ENCODE measurements at places on chromosomes 3 and 15.

DNA sequence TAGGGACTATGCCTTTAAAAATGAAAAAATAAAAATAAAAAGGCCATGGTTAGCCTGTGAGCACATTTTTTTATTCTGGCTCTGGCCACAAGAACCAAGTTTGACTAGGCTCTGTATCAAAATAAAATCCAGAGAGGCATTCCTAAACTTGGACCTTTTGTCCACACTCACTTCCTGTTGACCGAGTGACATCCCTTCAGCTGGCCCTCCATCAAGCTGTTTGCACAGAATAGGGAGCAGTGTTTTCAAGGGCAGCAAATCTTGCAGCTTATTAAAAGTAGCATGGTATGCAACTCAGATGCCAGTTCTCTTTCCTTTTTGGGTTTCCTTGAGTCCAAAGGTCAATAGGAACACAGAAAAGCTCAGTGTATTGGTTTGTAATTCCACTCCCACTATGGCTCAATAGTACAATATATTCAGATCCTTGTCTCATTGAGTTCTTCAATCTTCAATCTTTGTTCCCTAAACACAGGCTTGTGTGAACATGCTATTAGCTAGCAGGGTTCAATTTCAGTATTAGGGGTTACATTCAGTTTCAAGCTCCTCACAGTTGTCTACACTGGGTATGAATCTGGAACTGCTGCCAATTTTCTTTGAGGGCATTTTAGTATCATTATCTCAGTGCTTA is 244.5 kb downstream of the RBMS3 start:
- DNase-seq, result no peak

DNA sequence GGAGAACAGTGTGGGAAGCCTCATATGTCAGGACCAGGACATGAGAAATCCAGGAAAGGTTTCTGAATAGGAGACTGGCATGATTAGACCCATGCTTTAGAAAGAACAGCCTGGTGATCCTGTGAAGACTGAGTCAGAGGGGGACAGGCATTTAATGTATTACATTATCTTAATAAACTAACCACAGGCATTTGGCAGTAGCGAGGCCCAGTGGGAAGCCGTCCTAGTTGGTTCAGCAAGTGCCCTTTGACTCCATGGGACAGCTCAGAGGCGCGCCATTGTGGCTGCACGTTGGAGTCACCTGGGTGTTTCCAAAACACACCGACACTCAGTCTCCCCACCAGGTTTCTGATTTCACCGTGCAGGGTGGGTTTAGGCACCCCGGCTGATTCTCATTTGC is 90.5 kb upstream of the DGKG start:
- DNase-seq, result no peak

GRCh38 chr3:193680220-193680619 is 87.2 kb downstream of the OPA1 start:
- no peak for DNase-seq

DNA sequence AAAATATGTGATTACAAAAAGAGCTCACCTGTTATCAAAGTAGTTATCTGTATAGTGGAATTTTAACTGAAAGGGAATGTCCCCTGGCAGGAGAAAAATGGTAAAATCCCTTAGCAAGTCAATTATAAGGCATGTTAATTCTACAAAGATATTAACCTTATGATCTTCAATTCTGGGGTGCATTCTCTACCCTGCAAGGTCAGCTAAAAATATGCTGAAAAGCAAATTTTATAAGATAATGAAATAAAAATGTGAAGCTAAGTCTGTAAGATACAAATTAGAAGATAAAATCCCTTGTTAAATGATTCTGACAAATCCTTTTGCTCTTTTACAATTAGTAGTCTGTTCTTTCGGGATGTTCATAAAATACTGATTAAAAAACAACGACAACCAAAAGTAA is 109.8 kb downstream of the BBX start:
- no peak for DNase-seq

- DNase-seq, result no peak
These were observed 25.0 kb upstream of the MRPS22 start for GRCh38 chr3:139318826-139319225.

Data from CD4-positive, alpha-beta T cell treated with Interleukin-15 for 1 hour (primary cell).